Astrocyte of the spinal cord (primary cell): ENCODE measurements at places on chromosomes 11 and 22.

DNA sequence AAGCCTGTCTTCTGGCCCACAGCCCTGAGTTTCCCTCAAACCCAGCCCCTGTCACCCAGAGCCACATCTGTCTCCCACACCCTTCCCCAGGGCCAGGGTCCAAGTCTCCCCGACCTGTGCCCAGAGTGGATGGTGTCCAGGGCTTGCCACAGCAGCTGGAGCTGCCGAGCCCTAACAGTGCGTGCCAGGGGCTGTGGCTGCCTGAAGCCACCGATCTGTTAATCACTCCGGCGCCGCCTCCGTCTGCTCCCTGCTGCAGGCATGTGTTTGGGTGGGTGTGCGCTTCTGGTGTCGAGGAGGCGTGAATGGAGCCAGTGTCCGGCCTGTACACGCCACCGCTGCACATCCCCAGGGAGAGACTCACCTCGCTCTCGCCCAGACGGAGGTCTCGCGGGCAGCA, 26.1 kb downstream of the SHISAL1 start:
- no peak for DNase-seq

- no peak for DNase-seq
These were observed 10.3 kb downstream of the ZNF280B start for GRCh38 chr22:22498267-22498666.

- no peak for DNase-seq
These were observed 387.9 kb upstream of the ANO3 start for GRCh38 chr11:25943777-25944661.

- DNase-seq: no peak
These were observed 88.1 kb downstream of the GALNT18 start for GRCh38 chr11:11533751-11534150.

DNA sequence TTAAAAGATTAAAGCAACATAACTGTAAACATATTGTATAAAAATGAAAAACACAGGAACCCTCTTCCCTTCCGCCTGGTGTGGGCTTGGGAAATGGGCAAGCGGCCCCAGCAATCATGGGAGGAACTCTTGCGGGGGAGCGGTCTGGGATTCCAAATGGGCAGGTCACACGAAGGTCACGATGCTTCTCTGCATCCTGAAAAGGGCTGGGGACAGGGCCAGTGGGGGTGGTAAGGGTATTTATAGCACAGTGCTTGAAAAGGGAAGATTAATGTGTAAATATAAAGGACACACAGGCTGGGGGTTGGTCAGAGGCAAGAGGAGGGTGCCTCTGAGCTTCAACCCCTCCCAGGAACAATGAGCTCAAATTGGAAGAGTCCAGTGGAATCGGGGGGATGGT, 46.9 kb upstream of the OR4B1 start:
- DNase-seq: no peak

GRCh38 chr11:111707039-111707690, 59.0 kb downstream of the PPP2R1B start:
- peak; percentile 94 for DNase-seq

GRCh38 chr11:111387363-111387762, 8.3 kb upstream of the POU2AF1 start:
- DNase-seq: no peak
